ENCODE measurements at places on chromosomes 1 and 21. TPM values are rescaled to one million over a fixed set of nuclear protein-coding genes. Genes with fewer than 3 reads are reported as not detected.
A peak's percentile ranks its signal among the peaks of the same experiment; 100 is the strongest.

GRCh38 chr1:180234369-180235076, 4.5 kb downstream of the LHX4 start:
- no peak for DNase-seq

- no peak for DNase-seq
Observed at GRCh38 chr1:202756391-202756790, 46.1 kb upstream of the SYT2 start.

GRCh38 chr1:5660141-5660935, 331.9 kb downstream of the NPHP4 start:
- peak; percentile 58 for DNase-seq

GRCh38 chr1:8409606-8410005, 91.7 kb downstream of the SLC45A1 start:
- DNase-seq, result no peak

The CFAP57 gene
- total RNA-seq, result 0.25 TPM

The SMCP gene
- not detected for total RNA-seq

The C1orf185 gene
- not detected for total RNA-seq

DNA sequence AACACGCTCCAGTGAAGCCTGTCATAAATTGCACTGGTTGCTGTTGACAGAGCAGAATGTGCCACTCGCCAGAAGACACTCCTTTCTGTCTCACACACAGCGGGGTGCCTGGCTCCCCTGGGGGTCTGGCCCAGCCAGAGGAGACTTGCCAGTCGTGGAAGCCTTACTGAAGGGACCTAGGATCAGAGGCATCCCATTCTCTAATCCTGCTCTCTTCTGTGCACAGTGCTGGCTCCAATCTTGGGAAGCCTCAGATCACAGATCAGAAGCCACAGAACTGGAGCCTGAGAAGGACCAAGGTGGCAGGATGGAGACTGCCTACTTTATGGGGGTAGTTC, 1.4 kb downstream of the SLC9A1 start:
- DNase-seq, result no peak

DNA sequence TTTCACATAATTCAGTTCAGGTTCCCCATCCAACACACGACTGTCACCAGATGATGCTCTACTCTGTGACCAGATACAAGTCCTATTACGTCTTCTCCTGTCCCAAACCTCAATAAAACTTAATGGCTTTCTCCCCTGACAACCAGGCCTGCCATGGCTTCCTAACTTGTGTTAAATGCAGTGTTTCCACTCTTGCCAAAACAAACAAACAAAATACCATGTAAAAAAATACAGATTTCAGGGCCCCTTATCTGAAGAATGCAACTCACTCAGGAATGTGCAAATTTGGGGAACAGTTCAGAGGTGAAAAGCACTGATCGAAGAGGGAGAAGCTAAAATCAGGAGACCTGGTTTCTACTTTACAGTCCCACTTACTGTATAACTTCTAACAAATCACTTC, 863 bp upstream of the NUF2 start:
- no peak for DNase-seq
